Vein endothelial cell (primary cell): ENCODE measurements at places on chromosomes 12 and 14. TPM values are rescaled to one million over a fixed set of nuclear protein-coding genes. Genes with fewer than 3 reads are reported as not detected.

Gene PARP11
- total RNA-seq = 5.3 and 5.9 TPM in 2 replicates

Gene SIX1
- total RNA-seq = 0.33 and 0.48 TPM in 2 replicates

Gene SRRM4
- total RNA-seq = not detected in 2 replicates

Gene MYF6
- total RNA-seq = not detected in 2 replicates

Gene CAPZA3
- not detected in 2 replicates for total RNA-seq

Gene PIWIL1
- total RNA-seq = not detected in 2 replicates

Gene PROX2
- total RNA-seq = under 0.01 TPM in 1 of 2 replicates, not detected in the other

Gene TRIM9
- under 0.01 TPM in 2 replicates for total RNA-seq

Gene GNB3
- total RNA-seq = 2.6 and 2.9 TPM in 2 replicates

Gene IL26
- not detected in 2 replicates for total RNA-seq

Gene KRT73
- not detected in 2 replicates for total RNA-seq

Gene RFX4
- not detected in 2 replicates for total RNA-seq

Gene OTOGL
- 0.98 and 1.5 TPM in 2 replicates for total RNA-seq

Gene FGF6
- not detected in 2 replicates for total RNA-seq

Gene OTUB2
- total RNA-seq = 1.6 and 2.3 TPM in 2 replicates

Gene CLEC4D
- not detected in 2 replicates for total RNA-seq

Gene GAS2L3
- total RNA-seq = 21.9 and 39.6 TPM in 2 replicates

Gene FOXN4
- total RNA-seq = not detected in 2 replicates

Gene GTF2H3
- total RNA-seq = 52.3 and 56.5 TPM in 2 replicates

Gene KRT82
- total RNA-seq = not detected in 2 replicates

Gene PRICKLE1
- 21.9 and 23.5 TPM in 2 replicates for total RNA-seq

Gene SCNN1A
- total RNA-seq = 0.10 and 0.65 TPM in 2 replicates

Gene TMEM19
- total RNA-seq = 22.5 and 33.3 TPM in 2 replicates

Gene IFI27
- 22.2 and 28.8 TPM in 2 replicates for total RNA-seq

Gene EGLN3
- total RNA-seq = 1.3 and 5.2 TPM in 2 replicates

Gene BLTP3B
- total RNA-seq = 19.7 and 19.9 TPM in 2 replicates

Gene RPS6KA5
- total RNA-seq = 6.0 and 6.9 TPM in 2 replicates

Gene EML1
- total RNA-seq = 41.6 and 47.0 TPM in 2 replicates

Gene PPM1H
- 2.3 and 4.3 TPM in 2 replicates for total RNA-seq

Gene SERPINA1
- not detected in 2 replicates for total RNA-seq

Gene MFAP5
- total RNA-seq = 0.33 TPM in 1 of 2 replicates, not detected in the other

Gene CHPT1
- total RNA-seq = 11.8 and 13.0 TPM in 2 replicates

Gene CSRP2
- total RNA-seq = 3.6 and 6.5 TPM in 2 replicates

Gene TAS2R8
- 0.33 TPM in 1 of 2 replicates, not detected in the other for total RNA-seq

Gene TPPP2
- total RNA-seq = not detected in 2 replicates

Gene GPRC5D
- total RNA-seq = 0.38 TPM in 1 of 2 replicates, not detected in the other

Gene PRKD1
- 5.6 and 8.9 TPM in 2 replicates for total RNA-seq

Gene KRT80
- 2.4 and 7.2 TPM in 2 replicates for total RNA-seq

Gene INHBE
- total RNA-seq = not detected in 2 replicates

Gene CLEC1B
- not detected in 2 replicates for total RNA-seq

Gene BDKRB2
- total RNA-seq = under 0.01 and 0.38 TPM in 2 replicates

Gene GYS2
- total RNA-seq = not detected in 2 replicates

Gene GPX2
- total RNA-seq = not detected in 2 replicates

Gene PSMC1
- 125 and 238 TPM in 2 replicates for total RNA-seq

Gene ERG28
- 7.8 and 11.8 TPM in 2 replicates for total RNA-seq

Gene TAS2R9
- total RNA-seq = 0.19 TPM in 1 of 2 replicates, not detected in the other

Gene ADCK1
- total RNA-seq = 3.6 and 5.6 TPM in 2 replicates

Gene SIX4
- 4.5 and 6.9 TPM in 2 replicates for total RNA-seq

Gene DCP1B
- total RNA-seq = 15.8 and 17.6 TPM in 2 replicates

Gene PLA2G1B
- total RNA-seq = not detected in 2 replicates
